Panc1 (cell line): ENCODE measurements at places on chromosomes 3 and 15.
A peak's percentile ranks its signal among the peaks of the same experiment; 100 is the strongest.

DNA sequence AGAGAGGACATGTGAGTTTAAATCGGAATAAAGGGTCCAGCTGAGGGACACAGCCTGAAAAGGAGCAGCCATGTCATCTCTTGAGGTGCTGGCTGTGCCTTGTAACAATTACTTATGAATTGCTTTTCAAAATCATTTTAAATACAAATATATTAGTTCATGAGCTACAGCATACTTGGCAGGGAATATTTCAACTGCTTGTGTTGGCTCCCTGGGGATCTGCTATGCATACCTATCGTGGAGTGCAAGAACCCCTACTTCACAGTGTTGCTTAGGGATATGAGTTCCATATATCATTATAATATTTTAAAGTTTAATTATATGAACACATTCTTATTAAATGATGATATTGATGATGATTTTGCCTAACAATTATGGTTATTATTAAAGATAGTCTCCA, 19.1 kb upstream of the P2RY14 start:
- DNase-seq, result no peak

DNA sequence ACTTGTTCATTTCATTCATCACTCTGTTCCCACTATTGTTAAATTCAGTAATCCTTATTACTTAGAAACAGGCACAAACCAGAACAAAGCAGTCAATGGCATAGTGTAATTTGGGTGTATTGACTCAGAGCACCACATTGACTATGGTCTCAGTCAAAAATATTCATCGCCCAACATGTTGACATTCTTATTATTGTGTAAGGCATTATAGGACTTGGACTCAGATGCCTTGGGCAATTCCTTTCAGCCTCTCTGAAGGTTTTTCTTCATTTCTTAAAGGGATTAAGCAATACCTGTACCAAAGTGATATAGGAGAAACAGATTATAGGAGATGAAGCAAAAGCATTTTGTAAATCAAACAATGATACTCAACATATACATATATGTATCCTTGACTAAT, 114.7 kb upstream of the BHLHE40 start:
- no peak for DNase-seq

DNA sequence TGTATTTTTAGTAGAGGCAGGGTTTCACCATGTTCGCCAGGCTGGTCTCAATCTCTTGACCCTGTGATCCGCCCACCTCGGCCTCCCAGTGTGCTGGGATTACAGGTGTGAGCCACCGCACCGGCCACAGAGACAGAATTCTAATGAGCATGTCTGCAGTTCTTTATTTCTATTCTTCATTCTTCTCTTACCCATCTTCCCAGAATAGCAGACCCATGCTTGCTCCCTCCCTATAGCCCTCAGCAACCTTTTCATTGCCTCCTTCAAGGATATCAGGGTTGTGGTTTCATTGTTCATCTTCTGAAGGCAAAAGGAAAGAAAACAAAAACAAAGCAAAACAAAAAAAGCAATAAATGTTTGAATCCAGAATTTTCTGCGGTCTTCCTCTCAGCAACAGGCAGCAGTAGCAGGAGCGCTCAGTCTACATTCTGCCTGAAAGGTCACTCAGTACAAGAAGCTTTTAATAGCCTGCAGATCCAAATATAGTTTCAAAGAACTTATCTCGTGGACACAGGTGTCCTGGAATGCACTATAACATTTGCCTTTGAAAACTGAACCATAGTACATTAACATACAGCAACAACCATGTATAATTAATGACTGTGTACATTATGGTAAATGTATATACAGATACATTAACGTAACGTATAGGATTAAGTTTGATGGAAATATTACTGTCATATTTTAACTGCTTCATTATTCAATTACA, at the start of gene SMCO1:
TSS of gene SMCO1 (minus strand) at position 434 of the 709 bp plus-strand sequence. CDS start at position 297, 137 bp downstream.
- no peak for DNase-seq

DNA sequence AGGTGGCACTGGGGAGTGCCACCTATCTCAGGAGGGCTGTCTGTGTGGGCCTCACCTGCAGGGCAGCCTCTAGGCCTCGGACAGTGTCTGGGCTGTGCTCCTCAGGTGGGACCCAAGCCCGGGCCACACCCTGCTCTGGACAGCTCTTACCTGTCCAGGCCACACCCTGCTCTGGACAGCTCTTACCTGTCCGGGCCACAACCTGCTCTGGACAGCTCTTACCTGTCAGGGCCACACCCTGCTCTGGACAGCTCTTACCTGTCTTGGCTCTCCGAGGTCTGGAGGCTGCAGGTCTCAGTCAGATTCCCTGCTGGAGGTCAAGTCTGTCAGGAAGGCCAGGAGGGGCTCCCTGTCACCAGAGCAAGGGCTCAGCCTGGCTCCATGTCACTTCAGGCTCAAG, 80.6 kb downstream of the LINGO1 start:
- no peak for DNase-seq

DNA sequence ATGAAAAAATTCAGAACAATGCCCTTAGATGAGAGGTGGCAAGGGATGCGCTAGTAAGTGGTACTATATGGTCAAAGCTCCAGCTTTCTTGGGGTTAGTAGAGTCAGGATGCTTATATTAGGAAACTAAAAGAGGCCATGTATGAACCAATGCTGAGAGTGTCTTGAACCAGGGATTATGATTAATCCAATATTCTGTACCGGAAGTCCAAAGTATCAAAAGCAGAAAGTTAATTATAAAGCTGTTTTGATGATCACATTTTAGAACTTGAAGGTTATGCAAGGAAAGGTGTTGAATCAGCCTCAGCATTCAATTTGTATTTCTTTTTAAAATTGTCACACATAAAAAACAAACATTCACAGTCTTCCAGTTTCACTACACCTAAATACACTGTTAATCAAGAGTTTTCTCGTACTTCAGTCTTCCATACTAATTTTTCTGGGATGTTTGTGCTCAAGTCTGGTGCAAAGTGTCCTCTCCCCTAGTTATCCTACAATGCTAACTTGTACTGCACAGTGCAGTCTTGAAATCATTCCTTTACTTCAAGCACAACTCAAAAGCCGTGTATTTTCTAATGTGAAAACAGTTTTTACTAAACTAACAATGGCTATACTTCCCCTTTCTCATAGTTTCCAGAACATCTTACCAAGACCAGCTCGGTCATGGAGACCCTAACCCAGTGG, 10.7 kb upstream of the FAH start:
- DNase-seq, result no peak

- DNase-seq, result no peak
These were observed 5.3 kb upstream of the GNAT1 start for GRCh38 chr3:50186096-50186495.

DNA sequence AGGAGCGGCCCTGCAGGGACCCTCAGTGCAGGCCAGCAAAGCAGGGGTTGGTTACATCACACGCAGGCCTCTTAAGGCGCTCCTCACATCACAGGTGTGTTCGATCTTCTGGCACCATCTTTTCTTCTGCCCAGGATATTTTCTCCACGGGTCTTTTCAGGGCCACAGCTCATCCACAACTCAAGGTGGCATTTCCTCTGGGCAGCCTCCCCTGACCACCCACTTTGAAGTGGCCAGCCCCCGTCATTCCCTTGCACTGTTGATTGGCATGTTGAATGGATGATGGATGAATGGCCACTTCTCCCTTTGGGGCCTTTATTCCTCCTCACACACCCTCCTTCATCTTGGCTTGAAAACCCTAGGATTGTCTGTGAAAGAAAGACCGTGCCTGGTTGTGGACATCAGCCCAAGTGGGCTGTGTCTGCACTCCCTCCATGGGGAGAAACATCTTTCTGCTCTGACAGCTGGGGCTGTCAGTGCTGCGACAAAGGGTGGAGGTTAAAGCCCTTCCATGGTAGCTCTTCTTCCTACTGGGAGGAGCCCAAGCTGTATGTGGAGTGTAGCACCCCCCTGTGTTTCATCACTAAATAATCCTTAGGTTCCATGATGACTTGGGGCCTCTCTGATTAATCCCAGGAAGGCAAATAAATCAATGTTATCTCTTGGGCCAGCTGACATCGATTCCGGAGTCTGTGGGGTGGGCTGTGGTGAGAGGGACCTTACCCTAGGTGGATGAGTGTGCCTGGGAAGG, 102.5 kb downstream of the EPHB1 start:
- DNase-seq, result no peak

- DNase-seq, result no peak
These were observed 157.5 kb downstream of the MEGF11 start for GRCh38 chr15:66095871-66096687.

DNA sequence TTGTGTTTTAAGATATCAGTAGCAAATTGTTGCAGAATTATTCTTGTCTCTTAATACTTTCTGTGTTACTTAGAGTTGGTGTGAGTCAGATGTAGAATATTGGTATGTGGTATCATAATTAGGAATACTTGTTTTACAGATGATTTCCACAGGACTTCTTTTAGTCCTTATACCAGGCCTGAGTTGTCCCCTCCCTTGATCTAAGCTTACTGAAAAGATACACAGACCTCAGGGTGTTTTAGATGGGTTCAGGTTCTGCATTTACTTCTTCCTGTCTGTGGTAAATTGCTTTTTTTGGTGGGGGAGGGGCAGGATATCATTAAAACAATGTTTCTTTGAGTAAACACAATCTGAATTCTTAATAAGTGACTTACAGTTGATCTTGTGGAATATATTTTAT, 14.2 kb downstream of the DZIP3 start:
- DNase-seq, result no peak

GRCh38 chr3:45964139-45964538, 20.9 kb downstream of the CXCR6 start:
- DNase-seq, result no peak

- no peak for DNase-seq
These were observed 290.4 kb downstream of the FAM43A start for GRCh38 chr3:194976049-194976451.

DNA sequence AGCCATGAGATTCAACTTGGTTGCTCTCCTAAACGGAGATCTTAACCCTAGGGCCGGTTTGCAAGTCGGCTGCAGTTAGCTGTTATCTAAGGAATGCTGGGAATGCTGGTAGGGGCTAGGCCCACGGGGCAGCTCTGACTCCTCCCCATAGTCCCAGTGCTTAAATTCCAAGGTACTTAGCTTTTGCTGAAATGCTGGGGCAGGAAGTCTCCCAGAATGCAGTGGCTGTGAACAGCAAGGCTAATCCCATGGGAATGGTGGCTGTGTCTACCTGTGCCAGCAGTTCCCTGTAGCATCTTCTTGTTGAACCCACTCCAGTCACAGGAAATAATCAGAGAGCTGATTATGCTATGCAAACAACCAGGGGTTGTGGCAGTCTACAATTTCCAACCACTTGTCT, 102.5 kb upstream of the TJP1 start:
- no peak for DNase-seq

GRCh38 chr3:43094381-43094780, 11.5 kb downstream of the POMGNT2 start:
- no peak for DNase-seq

GRCh38 chr15:80494756-80495155, 90.6 kb downstream of the ARNT2 start:
- no peak for DNase-seq

- DNase-seq, result peak; percentile 15
These were observed 106.7 kb upstream of the TNIK start for GRCh38 chr3:171566803-171567422.

DNA sequence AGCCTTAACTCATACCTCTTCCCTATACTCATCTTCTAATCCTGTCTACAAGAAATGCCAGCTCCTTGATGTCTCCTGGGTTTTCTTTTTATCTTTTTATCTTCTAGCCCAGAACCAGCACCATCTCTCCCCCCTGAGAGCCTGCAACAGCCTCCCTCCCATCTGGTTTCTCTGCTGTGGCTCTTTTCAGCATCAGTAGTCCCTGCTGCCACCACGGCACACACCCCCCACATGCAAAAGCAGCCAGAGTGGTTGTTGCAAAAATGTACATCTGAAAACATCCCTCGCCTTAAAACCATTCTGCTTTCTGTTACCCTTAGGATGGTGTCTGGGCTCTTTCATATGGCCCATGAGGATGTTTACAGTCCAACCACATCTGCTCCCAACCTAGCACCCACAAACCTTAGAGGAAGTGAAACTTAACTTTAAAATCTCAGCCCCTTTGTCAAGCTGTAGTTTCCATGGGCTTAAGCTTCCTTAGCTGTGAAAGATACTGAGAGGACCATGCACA, 775 bp downstream of the TTC21A start:
- no peak for DNase-seq

DNA sequence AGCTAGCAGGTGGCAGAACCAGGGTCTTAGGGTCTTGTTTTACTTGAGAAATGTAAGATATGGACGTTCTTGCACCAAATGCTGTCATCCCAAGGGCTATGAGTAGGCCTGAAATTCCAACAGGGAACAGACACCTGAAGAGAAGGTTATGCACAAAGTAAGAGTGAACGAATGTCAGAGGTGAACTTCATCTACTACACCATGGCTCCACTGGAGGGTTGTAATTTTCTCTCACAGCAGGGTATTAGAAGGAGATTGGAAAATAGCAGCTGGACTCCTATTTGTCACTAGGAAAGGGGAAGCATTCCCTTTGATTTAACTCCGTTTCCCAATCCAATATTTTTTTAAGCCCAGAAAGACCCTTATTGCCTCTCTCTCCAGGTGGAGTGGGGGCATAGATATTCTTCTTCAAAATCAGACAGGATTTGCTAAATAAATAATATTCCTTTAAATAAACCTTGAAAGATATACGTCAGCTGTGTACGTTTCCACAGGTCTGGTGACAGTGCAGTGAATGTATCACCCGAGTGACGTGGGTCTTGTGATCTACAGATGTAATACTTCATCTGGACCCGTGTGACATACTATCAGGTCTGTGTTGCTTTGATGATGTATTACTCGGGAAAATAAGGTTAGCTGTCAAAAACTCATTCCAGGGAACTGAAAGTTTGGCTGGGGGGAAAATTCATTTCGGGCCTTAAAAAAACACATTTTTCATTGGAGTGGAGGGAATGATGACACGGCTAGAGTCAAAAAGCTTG, 302.6 kb downstream of the CHL1 start:
- no peak for DNase-seq

- DNase-seq, result no peak
These were observed 2.0 kb upstream of the TNIK start for GRCh38 chr3:171462224-171462623.

GRCh38 chr3:34073111-34073510, 274.7 kb downstream of the PDCD6IP start:
- no peak for DNase-seq

GRCh38 chr3:161342629-161343028, 28.7 kb downstream of the SPTSSB start:
- DNase-seq, result no peak

DNA sequence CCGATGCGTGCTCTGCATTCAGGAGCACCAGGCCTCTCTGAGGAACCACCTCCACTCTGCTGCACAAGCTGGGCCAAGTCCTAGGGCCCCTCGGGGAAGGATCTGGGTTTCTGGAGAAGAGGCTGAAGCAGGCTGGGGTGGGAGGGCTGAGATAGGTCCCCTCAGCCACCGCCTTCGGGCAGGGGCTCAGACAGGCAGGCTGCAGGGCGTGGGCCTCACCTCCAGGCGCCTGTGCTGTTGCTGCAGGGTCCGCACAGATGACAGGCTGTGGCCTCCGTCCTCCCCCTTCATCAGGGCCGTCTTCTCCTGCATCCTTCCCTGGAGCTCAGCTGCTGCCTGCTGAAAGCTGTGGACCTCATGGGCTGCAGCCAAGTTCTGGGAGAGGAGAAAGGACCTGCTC, 15.2 kb downstream of the PLA2G4B start:
- no peak for DNase-seq

- no peak for DNase-seq
These were observed 12.9 kb downstream of the PLS1 start for GRCh38 chr3:142609136-142609535.
